ENCODE measurements at places on chromosomes 12 and 14.

- DNase-seq: no peak
Measured at GRCh38 chr12:72511906-72512305, 239.7 kb downstream of the TRHDE start.

GRCh38 chr14:96270565-96271420, 14.8 kb downstream of the BDKRB1 start:
- no peak for DNase-seq

DNA sequence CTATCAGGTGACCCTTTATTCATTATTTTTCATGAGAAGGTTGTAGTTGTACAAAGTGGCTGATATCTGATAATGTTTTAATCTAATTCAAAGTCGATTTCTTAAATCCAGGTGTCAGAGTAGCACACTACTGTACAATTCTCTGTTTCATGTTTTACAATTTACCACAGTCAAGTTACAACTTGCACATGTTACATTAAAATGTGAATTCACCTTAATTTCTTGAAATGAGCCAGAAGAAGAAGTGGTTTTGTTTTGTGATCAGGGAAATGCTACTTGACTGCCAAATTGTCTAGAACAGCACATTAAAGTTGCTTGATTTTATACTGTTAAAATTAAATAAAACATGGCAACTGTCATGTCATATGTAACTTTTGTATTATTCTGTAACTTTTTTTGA, 23.2 kb downstream of the LRRK2 start:
- DNase-seq: no peak

DNA sequence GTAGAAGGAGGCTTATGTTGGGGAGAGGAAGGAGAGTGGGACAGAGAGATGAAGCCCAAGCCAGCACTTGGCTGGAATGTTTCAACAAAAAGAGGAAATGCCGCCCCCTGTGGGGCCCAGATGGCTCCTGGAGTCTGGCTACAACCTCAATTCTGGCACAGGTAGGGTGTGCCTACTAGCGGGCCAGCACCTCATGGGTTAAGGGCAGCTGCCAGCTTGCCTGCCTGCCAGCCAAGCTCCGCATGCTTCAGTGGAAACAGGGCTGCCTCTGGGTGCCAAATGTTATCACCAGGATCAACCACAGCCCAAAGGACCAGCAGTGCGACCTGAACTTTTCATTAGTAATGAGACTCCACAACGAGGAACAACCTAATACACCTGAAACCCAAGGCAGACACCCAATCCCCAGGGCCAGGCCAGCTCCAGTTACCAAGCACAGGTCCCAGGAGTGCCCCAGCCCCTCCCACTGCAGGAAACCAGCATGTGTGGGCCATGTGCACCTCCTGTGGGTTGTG, 11.3 kb downstream of the RAB15 start:
- no peak for DNase-seq

- no peak for DNase-seq
Measured at GRCh38 chr14:94542111-94542810, 19.0 kb upstream of the SERPINA4 start.

All from femur (tissue), 1 donor.